ENCODE measurements at places on chromosomes 1 and 21.

- no peak for DNase-seq
Observed at GRCh38 chr21:44344541-44345183, 5.5 kb upstream of the CFAP410 start.

DNA sequence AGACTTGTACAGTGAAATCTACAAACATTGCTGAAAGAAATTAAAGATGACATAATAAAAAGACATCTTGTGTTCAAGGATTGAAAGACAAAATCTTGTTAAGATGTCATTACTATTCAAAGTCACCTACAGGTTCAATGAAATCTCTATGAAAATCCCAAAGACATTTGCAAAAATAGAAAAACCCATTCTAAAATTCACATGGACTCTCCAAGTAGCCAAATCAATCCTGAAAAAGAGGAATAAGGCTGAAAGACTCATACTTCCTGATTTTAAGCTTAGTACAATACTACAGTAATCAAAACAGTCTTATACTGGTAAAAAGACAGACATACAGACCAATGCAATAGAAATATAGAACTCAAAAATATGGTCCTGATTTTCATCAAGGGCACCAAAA, 78.6 kb downstream of the PCSK9 start:
- no peak for DNase-seq

- DNase-seq: no peak
Observed at GRCh38 chr1:160629286-160630210, 17.3 kb downstream of the SLAMF1 start.

DNA sequence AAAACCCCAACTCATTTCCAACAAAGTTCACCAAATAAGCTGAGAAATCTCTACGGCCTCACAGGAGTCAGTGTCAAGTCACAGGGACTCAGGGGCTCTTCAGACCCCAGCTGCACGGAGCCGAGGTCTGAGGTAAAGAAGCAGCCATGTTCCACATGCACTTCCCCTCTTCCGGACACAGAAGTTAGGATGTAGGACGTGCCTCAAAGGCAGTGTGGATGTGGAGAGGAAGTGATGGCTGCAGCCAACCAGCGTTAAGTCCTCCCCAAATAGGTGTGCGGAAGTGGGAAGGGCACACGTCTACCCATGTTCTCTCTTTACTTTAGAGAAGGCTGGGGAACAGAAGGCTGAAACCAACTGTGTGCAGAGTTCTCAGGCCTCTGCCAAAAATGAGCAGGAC, 14.6 kb upstream of the NCF2 start:
- no peak for DNase-seq

DNA sequence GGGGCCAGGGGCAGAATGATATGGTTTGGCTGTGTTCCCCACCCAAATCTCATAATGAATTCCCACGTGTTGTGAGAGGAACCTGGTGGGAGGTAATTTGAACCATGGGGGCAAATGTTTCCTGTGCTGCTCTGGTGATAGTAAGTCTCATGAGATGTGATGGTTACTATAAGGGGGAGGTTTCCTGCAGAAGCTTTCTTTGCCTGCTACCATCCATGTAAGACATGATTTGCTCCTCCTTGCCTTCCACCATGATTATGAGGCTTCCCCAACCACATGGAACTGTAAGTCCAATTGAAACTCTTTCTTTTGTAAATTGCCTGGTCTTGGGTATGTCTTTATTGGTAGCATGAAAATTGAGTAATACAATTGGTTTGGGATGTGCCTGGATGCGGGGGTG, 33.7 kb upstream of the LIN9 start:
- no peak for DNase-seq

DNA sequence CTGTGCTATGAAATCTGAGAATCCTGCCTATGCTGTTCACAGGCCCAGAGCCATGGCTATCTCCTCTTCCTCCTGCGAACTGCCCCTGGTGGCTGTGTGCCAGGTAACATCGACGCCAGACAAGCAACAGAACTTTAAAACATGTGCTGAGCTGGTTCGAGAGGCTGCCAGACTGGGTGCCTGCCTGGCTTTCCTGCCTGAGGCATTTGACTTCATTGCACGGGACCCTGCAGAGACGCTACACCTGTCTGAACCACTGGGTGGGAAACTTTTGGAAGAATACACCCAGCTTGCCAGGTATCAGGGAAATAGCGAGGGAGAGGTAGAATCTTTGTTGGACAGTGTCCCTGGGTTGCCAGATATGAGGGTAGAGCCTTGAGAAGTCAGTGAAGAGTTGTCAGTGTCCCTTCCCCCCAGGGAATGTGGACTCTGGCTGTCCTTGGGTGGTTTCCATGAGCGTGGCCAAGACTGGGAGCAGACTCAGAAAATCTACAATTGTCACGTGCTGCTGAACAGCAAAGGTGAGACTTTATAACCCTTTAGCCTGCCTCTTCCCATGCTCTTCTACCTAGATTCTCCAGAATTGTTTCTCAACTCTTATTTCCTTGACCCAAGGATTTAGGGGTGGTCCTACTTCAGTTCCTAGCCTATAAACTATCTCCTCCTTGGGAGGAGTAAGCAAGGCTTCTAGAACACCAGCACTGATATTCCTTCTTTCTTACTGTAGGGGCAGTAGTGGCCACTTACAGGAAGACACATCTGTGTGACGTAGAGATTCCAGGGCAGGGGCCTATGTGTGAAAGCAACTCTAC, 1.4 kb downstream of the NIT1 start:
- no peak for DNase-seq

- DNase-seq: no peak
Observed at GRCh38 chr1:3002349-3003038, 18.8 kb upstream of the ACTRT2 start.

DNA sequence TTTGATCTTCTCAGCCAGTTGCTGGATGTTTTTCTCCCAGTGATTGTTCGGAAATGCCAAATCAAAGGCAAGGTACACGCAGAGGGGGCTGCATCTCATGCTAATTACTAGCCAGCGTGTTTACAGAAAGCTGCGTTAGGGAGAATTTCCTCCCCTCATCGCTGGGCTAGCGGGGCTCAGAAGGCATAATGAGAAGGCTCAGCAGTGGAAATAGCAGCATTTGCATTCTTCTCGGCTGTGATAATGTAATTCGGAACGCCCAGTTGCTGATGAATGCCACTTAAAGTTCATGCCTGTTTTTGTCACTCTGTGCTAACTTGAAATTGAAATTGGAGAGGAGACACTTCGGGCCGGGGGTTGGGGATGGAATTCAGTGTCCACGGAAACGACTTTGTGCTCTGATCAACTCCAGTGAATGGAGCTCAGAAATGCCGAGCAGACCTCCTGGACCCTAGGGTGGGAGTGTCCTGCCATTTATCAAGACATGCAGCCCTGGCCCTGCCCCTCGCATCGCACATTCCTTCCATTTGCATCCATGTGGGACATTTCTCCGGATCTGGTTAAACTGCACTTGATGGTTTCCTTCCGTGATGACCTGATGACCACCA, 313.4 kb upstream of the C1orf174 start:
- no peak for DNase-seq

Data from NCI-H1436 treated with DMSO at 0.1 percent for 48 hours (cell line).